ENCODE measurements at places on chromosomes 5 and 9.

DNA sequence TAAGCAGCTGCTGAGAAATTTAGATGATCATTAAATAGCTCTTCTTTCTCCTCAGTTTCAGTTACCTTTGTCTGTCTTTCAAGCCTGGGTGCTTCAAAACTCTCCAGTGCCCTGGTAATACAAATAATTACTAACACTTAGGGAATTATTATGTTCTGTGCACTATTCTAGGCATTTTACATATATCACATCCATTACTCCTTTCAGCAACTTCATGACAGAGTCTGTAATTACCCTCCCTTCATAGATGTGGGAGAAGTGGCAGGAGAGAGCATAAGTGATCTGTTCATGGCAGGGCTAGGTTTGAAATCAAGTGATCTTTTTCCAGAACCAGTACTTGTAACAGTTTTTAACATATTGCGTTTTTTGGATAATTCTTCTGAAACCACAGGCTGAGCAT lies 32.0 kb downstream of the MAN2A1 start:
- no peak for DNase-seq

GRCh38 chr5:96522635-96523355 lies 89.7 kb upstream of the PCSK1 start:
- no peak for DNase-seq

GRCh38 chr5:135446206-135446605 lies 942 bp downstream of the DCANP1 start:
- DNase-seq, result no peak

GRCh38 chr5:124986667-124987066 lies 240.2 kb upstream of the ZNF608 start:
- DNase-seq, result no peak

DNA sequence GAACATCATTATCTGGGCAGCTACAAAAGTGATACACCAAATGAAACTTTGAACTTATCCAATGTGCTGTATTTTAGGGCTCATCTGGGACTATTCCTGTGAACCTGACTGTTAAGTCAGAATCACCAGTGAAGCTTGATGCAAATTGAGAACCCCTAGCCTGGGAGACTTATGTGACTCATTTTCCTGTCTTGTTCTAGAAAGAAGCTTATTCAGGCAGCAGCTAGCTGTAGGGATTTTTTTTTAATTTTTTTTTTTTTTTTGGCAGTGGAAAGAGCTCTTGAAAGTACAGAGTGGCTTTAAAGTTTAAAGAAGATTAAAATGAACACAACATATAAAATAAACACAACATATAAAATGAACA lies 81.1 kb upstream of the TNFAIP8 start:
- no peak for DNase-seq

DNA sequence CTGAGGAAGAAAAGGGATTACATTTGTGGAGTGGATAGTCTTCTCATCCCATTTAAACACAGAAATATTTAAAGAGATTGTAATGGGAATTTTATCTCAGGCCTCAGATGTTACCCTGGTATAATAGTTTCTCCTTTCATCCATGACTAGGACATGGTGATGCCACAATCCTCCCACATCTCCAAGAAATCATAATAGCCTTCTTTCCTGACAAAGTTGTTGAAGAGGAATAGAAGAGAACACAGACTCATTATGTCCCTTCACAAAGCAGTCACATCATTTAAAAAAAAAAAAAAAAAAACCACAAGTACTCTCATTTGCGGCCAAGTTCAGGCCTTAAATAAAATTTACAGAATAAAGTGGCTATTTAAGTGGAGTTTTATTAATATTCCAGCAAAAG lies 359.6 kb downstream of the DEPDC1B start:
- no peak for DNase-seq

DNA sequence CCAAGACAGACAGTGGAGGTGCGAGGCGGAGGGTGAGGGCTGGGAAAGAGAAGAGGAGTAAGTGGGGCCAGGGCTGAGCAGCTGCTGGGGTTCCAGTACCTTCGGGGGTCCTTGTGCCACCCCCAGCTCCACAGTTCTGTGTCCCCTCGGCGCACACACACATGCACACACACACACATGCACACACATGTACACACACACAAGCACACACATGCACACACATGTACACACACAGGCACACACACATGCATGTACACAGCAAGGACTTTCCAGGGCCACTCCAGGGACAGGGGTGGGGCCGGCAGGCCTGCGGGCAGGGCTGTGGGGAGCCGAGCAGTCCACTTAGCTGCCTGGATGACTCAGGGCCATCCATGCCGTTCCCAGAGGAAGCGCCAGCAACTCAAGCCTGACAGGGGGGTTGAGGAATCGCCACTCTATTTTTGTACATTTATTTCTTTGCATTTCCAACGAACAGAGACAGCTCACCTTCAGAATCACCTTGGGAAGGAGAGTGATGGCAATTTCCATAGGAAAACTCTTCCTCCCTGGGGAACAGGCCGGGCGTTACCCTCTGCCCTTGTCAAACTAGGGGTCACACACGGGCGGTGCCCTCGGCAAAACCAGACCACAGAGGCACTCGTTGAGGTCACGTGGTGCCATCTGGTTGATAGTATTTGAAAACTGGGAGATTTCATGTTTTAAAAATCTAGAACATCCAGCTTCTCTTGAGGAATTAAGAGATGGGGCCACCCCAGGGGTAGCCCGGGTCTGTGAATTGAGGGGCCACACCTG lies 135.7 kb downstream of the ADAMTS2 start:
- no peak for DNase-seq

DNA sequence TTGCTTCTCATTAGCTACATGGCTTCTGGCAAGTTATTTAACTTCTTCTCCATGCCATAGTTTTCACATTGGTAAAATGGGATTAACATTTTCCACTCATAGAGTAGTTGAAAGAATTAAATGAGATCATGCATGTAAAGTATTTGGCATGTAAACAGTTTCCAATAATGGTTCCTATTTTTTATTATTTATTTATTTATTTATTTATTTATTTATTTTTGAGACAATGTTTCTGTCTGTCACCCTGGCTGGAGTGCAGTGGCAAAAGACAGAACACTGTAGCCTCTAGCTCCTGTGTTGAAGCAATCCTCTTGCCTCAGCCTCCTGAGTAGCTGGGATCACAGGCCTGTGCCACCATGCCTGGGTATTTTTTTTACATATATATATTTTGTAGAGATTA lies 117.7 kb downstream of the DOCK2 start:
- DNase-seq, result no peak

GRCh38 chr9:105854026-105854782 lies 159.9 kb downstream of the TMEM38B start:
- no peak for DNase-seq

- no peak for DNase-seq
Observed at GRCh38 chr5:16877267-16877935, 58.7 kb downstream of the MYO10 start.

DNA sequence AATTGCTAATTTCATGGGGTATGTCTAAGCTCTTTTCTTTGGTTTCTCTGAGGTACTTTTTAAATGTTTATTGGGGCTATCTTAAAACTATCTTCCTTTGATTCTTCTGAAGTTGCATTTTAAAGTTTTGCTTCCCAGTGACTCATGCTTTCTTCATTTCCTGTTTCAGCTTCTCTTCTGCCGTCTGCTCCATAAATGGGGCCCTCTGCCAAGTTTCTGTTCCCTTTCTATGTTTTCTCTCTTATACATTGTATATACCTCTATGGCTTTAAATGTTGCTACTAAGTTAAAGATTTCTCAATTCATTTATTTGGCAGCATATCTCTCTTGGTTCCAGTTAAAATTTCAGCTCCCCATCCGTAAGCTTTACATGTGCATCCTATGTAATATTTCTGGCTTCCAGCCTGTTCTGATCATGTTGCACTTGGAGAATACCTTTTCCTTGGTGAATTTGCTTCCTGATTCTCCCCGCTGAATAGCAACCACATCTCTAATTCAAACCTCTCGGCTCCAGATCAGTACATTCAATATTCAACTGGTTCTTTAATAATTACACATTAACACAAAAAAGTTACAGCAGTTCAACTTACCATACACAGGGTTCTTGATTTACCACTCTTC lies 125.3 kb downstream of the ST8SIA4 start:
- peak; percentile 31 for DNase-seq

GRCh38 chr5:30040488-30041118 lies 1152.9 kb upstream of the CDH6 start:
- DNase-seq, result peak; percentile 56

DNA sequence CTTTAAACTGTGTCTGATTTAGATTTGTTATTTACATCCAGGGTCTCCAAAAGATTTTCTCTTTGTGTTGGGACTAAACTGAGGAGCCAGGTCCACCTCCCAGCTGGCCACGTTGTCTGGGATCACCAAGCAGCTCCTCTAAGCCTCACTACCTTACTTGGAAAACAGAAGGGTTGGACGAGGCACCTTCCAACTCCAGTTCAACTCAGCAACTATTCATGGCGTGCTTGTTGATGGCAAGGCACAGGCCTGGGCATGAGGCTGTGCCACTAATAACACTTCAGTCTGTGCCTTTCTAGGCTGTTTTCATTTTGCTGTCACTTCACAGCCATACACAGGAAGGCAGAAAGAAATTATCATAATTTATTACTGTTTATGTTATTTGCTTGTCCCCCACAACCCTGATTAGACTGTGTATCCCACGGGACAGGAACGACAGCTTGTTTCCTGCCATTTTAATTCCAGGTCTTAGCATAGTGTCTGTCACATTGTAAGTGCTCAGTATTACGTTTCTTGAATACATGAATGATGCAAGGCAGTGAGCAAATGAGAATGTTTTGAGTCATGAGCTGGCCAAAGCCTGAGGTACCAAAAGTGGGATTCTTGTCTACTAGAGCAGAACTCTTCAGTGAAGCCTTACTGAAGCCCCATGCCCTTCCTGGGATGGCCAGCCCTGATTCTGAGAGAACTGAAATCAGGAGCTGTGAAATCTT lies 125.8 kb downstream of the GALNT10 start:
- no peak for DNase-seq

DNA sequence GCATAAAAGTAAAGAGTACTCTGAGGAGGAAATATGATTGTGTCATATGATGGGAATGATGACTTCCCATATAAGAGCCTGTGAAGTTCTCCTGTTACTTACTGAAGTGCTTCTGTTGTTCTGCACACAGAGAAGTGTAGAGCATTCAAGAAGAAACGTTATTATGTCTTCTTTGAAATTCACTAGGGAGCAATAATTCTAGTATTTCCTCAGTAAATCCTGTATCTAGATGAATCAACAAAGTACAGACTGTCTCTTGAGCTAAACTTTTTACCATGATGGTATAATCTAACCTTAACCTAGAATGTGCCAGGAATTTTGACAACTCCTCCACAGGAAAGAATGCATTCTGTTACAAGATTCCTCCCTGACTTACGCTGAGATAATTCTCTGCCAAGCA lies 18.9 kb upstream of the GHR start:
- DNase-seq, result no peak

GRCh38 chr5:73498057-73498992 lies at the start of gene BTF3:
TSS of gene BTF3 (plus strand) at chr5:73498442. CDS start at chr5:73498668, 226 bp downstream.
- peak; percentile 97 for DNase-seq

GRCh38 chr5:9423571-9423970 lies 122.3 kb downstream of the SEMA5A start:
- DNase-seq, result no peak

GRCh38 chr5:102789469-102789868 lies 34.4 kb downstream of the PAM start:
- no peak for DNase-seq
